Heart left ventricle (tissue), 16 donors: ENCODE measurements at places on chromosomes 6 and 20. TPM values are rescaled to one million over a fixed set of nuclear protein-coding genes. Genes with fewer than 3 reads are reported as not detected.

The TRIM40 gene
- polyA plus RNA-seq: not detected

The F13A1 gene
- polyA plus RNA-seq: 9.0 TPM

The CD164 gene
- polyA plus RNA-seq: 77.1 TPM

The CGAS gene
- polyA plus RNA-seq: 0.38 TPM
